Fibroblast of the aortic adventitia (primary cell): ENCODE measurements at places on chromosomes 3 and 15. TPM values are rescaled to one million over a fixed set of nuclear protein-coding genes. Genes with fewer than 3 reads are reported as not detected.
A peak's percentile ranks its signal among the peaks of the same experiment; 100 is the strongest.

The POMGNT2 gene
- total RNA-seq: 6.9 and 9.3 TPM in 2 replicates

DNA sequence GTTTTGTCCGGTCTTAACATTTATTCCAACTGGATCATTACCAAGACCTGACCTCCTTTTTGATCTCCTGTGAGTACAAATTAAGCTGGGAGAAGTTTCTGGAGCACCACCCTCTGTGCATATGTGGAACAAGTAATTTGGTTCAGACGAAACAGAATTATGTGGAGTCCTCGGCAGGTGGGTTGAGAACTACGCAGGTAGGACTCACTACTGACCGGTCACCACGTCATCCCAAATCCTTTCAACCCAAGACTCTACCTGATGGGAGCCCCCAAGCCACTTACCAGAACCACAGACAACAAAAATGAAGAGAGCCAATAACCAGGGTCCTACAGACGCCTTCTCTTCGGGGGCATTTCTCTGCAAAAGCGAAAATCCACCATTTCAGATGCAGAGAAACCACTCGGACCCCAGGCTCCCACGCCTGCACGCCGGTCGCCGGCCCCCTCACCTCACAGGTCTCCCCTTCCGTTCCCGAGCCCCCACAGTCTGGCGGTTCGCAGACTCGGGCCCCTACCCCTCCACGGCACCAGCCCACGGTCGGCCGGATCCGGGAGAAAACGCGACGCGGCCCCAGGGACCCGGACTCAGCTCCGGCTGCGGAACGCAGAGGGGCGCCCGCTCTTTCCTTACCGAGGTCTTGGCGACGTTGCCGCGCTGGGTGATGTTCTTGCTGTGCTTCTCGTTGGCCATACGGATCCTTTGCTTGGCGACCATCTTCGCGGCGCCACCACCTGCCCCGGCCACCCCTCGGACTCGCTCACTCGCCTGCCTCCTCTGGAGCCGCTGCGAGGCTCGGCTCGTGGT, 674 bp downstream of the SERP1 start:
- peak; percentile 32 for DNase-seq

- DNase-seq: no peak
Observed at GRCh38 chr3:116984301-116984700, 274.7 kb downstream of the TUSC7 start.

The USP13 gene
- total RNA-seq: 14.4 and 36.8 TPM in 2 replicates

DNA sequence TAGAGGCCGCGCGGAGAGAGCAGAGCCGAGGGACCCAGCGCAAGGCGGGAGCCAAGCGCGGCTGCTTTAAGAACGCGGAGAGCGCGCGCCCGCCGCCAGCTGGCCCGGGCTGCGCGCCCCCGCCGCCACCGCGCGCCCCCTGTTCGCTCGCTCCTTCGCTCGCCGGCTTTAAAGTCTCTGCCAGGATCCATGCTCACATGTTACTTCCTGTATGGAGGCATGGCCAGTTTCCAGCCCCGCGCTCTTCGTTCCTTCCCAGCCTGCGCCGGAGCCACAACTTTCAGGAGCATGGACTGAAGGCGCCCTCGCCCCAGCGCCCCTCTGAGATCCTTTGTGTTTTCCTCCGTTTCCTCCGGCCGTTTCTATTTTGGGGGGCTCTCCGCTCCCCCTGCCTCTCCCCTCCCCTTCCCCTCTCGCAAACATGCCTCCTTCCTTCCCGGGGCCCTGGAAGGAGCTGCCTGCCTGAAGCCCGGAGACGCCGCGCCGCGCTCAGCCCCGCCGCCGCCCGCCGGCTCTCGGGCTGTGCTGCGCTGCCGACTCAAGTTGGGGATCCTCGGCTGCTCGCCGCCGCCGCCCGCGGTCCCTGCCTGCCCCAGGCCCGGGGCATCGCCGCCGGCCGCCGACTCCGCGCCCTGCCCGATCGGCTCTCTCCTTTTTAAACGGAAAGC, at the start of gene PTPRG:
PTPRG (plus strand) TSS at position 198 of the 668 bp plus-strand sequence. CDS start 717 bp downstream, outside the sequence.
- peak; percentile 96 for DNase-seq
